ENCODE measurements at places on chromosomes 7 and 10. TPM values are rescaled to one million over a fixed set of nuclear protein-coding genes. Genes with fewer than 3 reads are reported as not detected.

ZNF212 gene
- 6.2 TPM for total RNA-seq

AOAH gene
- not detected for total RNA-seq

CDHR1 gene
- 3.0 TPM for total RNA-seq

GSTK1 gene
- total RNA-seq, result 175 TPM

MYH16 gene
- 1.1 TPM for total RNA-seq

ZPBP gene
- total RNA-seq, result not detected

SEMA3C gene
- 111 TPM for total RNA-seq

RTKN2 gene
- total RNA-seq, result 0.99 TPM

PON3 gene
- total RNA-seq, result 4.7 TPM

SRRT gene
- 90.3 TPM for total RNA-seq

ASZ1 gene
- total RNA-seq, result not detected

RAMP3 gene
- not detected for total RNA-seq

HOXA3 gene
- 2.1 TPM for total RNA-seq

BICC1 gene
- 10.4 TPM for total RNA-seq

ZNF786 gene
- total RNA-seq, result 5.3 TPM

NPTX2 gene
- 0.47 TPM for total RNA-seq

TMEM236 gene
- 0.04 TPM for total RNA-seq

GATA3 gene
- 3.5 TPM for total RNA-seq

CPN1 gene
- total RNA-seq, result not detected

PLEKHS1 gene
- not detected for total RNA-seq

GARIN1A gene
- total RNA-seq, result not detected

PARP12 gene
- 27.8 TPM for total RNA-seq

ZNF518A gene
- total RNA-seq, result 7.6 TPM

MALSU1 gene
- total RNA-seq, result 54.6 TPM

ASIC3 gene
- total RNA-seq, result 1.8 TPM

IL6 gene
- total RNA-seq, result not detected

ZNF804B gene
- total RNA-seq, result not detected

TAS2R41 gene
- not detected for total RNA-seq

CDK1 gene
- 33.6 TPM for total RNA-seq

PITX3 gene
- total RNA-seq, result 0.55 TPM

COL28A1 gene
- total RNA-seq, result not detected

XRCC2 gene
- 4.6 TPM for total RNA-seq

VAX1 gene
- total RNA-seq, result not detected

SUGCT gene
- total RNA-seq, result 36.2 TPM

ITIH5 gene
- total RNA-seq, result not detected

DPP6 gene
- not detected for total RNA-seq

GNAI1 gene
- total RNA-seq, result 40.9 TPM

LLCFC1 gene
- not detected for total RNA-seq

LIPM gene
- not detected for total RNA-seq

PSTK gene
- total RNA-seq, result 1.2 TPM

ADARB2 gene
- total RNA-seq, result not detected

MYL10 gene
- not detected for total RNA-seq

UBN2 gene
- total RNA-seq, result 1.7 TPM

DGKI gene
- total RNA-seq, result not detected

WEE2 gene
- total RNA-seq, result not detected

ZFYVE27 gene
- 11.6 TPM for total RNA-seq

AGMO gene
- not detected for total RNA-seq

NME8 gene
- not detected for total RNA-seq

GPR15LG gene
- total RNA-seq, result not detected

PLAU gene
- total RNA-seq, result 758 TPM

NODAL gene
- 0.23 TPM for total RNA-seq

OGDH gene
- total RNA-seq, result 88.0 TPM

SPDYE11 gene
- not detected for total RNA-seq

IKZF1 gene
- total RNA-seq, result not detected

UCMA gene
- total RNA-seq, result not detected

WDR86 gene
- 0.08 TPM for total RNA-seq
